ENCODE measurements at places on chromosomes 12 and 14.

GRCh38 chr12:113135178-113136127 lies at the start of gene RASAL1:
TSS of gene RASAL1 (minus strand) at chr12:113135761. CDS start at chr12:113135462, 299 bp downstream.
- DNase-seq: no peak

- no peak for DNase-seq
These were observed 12.4 kb downstream of the L2HGDH start for GRCh38 chr14:50299585-50299984.

GRCh38 chr12:7154901-7155470 lies 24.8 kb downstream of the CLSTN3 start:
- DNase-seq: peak; percentile 26

GRCh38 chr14:44448951-44449358 lies 58.1 kb downstream of the FSCB start:
- DNase-seq: no peak

DNA sequence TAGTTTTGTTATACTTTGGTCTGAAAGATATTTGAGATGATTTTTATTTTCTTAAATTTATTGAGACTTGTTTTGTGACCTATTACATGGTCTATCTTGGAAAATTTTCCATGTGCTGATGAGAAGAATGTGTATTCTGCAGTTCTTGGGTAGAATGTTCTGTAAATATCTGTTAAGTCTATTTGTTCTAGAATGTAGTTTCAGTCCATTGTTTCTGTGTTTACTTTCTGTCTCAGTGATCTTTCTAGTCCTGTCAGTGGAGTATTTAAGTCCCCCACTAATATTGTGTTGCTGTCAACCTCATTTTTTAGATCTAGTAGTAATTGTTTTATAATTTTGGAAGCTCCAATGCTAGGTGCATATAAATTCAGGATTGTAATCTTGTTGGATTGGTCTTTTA lies 30.4 kb upstream of the SCAF11 start:
- no peak for DNase-seq

DNA sequence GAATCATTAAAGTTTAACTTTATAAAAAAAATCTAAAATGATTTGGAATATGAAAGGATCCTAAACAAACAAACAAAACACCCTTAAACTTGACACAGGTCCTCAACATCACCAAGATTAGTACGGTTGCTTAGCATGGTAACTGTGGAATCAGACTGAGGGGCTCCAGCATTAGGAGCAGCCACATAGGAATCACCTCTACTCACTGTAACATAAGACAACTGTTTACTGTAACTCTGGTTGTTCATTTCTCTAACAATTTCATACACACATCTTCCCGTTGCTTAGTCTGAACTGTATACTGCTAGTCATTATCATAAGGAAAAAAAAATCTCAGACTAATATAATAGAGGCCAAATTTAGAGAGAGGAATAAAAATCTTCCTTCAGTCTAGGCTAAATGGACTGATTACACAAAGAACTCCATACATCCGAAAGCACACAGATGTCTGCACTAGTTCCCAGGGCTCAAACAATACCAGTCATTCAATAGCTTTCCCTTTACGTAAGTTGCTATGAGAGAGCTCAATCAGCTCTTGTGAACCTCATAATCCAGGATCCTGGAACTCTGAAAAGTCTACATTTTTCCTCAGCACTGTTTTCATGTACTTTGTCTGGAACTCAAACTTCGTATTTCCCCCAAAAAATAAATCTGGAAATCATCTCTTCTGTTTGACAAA lies 26.0 kb downstream of the LRP6 start:
- peak; percentile 21 for DNase-seq

- no peak for DNase-seq
These were observed 41.9 kb upstream of the PSMA6 start for GRCh38 chr14:35250319-35250718.

Data from foreskin fibroblast (primary cell).